H1 (cell line): ENCODE measurements at places on chromosomes 5 and 9. TPM values are rescaled to one million over a fixed set of nuclear protein-coding genes. Genes with fewer than 3 reads are reported as not detected.

DNA sequence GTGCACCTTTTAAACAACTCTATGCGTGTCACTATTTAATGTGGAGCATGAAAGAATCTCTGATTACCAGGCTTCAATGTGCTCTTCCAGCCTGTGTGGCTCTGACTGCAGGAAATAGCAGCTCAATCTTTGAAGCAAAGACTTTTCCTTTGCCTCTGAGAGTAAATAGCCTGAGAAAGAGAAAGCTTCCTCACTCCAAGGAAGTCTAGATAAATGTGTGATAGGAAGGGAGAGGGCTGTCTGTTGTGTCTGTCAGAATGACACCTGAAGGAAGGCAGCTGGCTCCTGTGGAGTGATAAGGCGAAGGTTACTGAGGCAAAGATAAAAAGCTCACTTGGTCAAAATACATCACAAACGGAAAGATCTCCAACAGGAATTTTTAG, 205.3 kb upstream of the HAPLN1 start:
- no peaks in the 10 kb centered on the region for H3K4me1 ChIP-seq
- DNase-seq, result no peak
- H3K27me3 ChIP-seq, result no peaks in the 10 kb centered on the region
- H3K27ac ChIP-seq, result no peak overlapping the region

DNA sequence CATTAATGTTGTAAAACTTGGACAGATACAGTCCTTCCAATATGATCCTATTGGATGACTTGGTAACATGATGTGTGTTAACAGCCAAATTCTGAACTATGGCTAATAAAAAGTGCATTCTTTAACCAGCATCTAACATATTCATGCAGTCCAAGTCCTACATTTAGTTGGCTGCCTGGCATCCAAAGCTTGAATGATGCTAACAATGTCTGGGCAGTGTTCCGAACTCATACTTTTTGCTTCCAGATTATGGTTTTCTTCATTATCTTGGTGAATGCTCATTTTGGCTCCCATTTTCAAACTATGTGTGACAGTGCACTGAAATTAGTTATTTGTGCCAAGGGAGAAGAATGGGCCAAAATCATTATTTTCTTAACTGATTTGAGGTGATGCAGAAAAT, 2.8 kb downstream of the FAM174A start:
- no peak overlapping the region for H3K4me3 ChIP-seq
- H3K4me1 ChIP-seq, result no peaks in the 10 kb centered on the region
- no peaks in the 10 kb centered on the region for H3K36me3 ChIP-seq
- no peak overlapping the region for H3K27ac ChIP-seq

The C9orf57 gene
- not detected in 2 replicates for total RNA-seq

The PCDHA9 gene
- 0.28 and 0.36 TPM in 2 replicates for total RNA-seq

GRCh38 chr9:88326936-88327335, 61.3 kb upstream of the SPIN1 start:
- no peaks in the 10 kb centered on the region for H3K27me3 ChIP-seq
- H3K4me1 ChIP-seq, result no peaks in the 10 kb centered on the region
- no peak for DNase-seq

DNA sequence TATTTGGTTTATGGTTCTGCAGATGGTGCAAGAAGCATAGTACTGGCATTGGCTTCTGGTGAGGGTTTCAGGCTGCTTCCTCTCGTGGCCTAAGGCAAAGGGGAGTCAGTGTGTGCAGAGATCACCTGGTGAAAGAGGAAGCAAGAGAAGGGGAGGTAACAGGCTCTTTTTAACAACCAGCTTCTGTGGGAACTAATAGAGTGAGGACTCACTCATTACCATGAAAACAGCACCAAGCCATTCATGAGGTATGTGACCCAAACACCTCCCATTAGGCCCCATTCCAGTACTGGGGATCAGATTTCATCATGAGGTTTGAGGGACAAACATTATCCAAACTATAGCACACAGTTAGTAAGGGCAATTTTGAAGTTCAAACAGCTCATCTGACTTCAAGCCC, 263.5 kb downstream of the TMEM38B start:
- H3K27ac ChIP-seq, result peak overlapping the region; percentile 21; the same call in 1 of the 2 replicates
- no peak overlapping the region for H3K4me3 ChIP-seq
- no peaks in the 10 kb centered on the region for H3K4me1 ChIP-seq
- H3K27me3 ChIP-seq, result no peaks in the 10 kb centered on the region
- no peaks in the 10 kb centered on the region for H3K36me3 ChIP-seq

- DNase-seq, result peak; percentile 4
- no peak overlapping the region for H3K4me3 ChIP-seq
- H3K27ac ChIP-seq, result no peak overlapping the region
These were observed 232.4 kb downstream of the ESM1 start for GRCh38 chr5:54753034-54753433.

DNA sequence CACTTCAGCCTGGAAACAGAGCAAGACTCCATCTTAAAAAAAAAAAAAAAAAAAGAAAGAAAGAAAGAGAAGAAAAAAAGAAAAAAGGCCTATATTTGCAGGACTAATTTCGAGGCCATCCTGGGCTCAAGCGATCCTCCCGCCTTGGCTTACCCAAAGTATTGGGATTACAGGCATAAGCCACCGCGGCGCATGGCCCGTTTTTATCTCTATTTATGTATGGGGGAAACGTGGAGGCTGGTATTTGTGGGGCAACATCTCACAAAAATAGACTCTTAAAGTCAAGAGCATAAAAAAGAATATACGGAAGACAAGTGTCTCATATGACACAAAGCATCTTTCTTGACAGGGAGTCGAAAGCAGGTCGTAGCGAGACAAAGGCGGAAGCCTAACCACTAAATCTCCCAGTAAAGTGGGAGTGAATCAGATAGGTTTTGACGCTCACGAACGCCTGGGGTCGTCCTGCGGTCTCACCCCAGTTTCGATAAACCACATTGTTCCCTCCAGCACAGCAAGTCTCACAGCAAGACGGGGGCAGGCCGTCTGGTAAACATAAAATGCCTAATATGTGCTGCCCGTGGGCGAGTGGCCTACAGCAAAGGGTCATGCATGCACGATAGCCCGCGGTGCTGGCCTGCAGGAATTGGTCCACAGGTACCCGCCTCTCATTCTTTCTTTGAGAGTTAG, 1.8 kb upstream of the TRIM41 start:
- peaks cover 10% of the 10 kb centered on the region; the same call in 1 of the 2 replicates for H3K4me1 ChIP-seq
- H3K27ac ChIP-seq, result no peak overlapping the region
- no peak for DNase-seq
- peaks cover 3% of the 10 kb centered on the region; the same call in 1 of the 2 replicates for H3K36me3 ChIP-seq

DNA sequence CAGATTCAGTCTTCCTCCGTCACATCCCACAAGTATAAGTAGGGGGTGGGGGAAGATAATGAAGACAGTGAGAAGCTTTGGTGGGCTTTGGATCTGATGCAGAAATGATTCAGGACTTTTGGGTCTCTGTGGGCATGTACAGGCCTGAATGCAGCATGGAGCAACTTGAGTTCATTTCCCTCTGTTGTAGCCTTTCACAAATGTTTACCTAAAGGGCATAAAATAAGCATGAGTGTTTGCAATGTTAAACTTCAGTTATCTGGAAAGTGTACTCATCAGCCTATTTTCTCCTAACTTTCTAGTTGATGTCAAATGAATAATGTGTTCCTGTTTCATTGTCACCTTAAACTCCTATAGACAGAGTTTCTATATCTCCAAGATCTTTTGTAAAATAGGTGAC, 39.3 kb downstream of the GARNL3 start:
- H3K27ac ChIP-seq, result no peak overlapping the region
- DNase-seq, result no peak
- H3K4me3 ChIP-seq, result no peak overlapping the region
- H3K27me3 ChIP-seq, result no peaks in the 10 kb centered on the region
- H3K36me3 ChIP-seq, result no peaks in the 10 kb centered on the region
- no peaks in the 10 kb centered on the region for H3K4me1 ChIP-seq

The SH3RF2 gene
- 0.65 and 0.95 TPM in 2 replicates for total RNA-seq

GRCh38 chr9:117458066-117458465, 43.2 kb upstream of the ASTN2 start:
- H3K27me3 ChIP-seq, result no peaks in the 10 kb centered on the region
- no peak for DNase-seq
- H3K4me3 ChIP-seq, result no peak overlapping the region
- H3K27ac ChIP-seq, result no peak overlapping the region
- no peaks in the 10 kb centered on the region for H3K4me1 ChIP-seq
- H3K36me3 ChIP-seq, result no peaks in the 10 kb centered on the region
